ENCODE measurements at places on chromosomes 3 and 15. TPM values are rescaled to one million over a fixed set of nuclear protein-coding genes. Genes with fewer than 3 reads are reported as not detected.

BCHE gene
- total RNA-seq: 5.2 TPM

FILIP1L gene
- 20.6 TPM for total RNA-seq

DNA sequence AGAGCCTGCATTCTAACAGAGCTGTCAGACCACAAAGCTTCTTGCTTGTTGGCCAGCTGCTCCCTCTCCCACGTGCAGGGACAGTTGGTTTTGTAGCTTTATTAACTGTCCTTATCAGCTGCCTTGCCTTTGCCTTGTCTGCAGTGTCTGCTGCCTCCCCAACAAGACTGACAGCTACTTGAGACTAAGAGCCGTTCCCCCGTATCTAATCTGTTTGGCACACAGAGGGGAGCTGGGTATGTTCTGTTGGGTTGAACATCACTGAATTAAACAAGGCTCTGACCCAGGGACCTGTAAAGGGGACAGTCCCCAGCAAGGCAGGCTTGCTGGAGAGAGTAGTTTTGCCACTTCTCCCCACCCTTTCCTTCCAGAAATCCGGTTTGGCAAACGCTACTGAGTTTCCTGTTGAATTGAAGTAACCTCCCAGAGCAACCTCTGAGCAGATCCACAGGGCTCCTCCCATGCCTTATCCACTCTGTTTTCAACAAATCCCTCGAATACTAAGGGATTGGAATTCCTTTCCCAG lies 116.1 kb downstream of the ANP32A start:
- no peak for DNase-seq

DNA sequence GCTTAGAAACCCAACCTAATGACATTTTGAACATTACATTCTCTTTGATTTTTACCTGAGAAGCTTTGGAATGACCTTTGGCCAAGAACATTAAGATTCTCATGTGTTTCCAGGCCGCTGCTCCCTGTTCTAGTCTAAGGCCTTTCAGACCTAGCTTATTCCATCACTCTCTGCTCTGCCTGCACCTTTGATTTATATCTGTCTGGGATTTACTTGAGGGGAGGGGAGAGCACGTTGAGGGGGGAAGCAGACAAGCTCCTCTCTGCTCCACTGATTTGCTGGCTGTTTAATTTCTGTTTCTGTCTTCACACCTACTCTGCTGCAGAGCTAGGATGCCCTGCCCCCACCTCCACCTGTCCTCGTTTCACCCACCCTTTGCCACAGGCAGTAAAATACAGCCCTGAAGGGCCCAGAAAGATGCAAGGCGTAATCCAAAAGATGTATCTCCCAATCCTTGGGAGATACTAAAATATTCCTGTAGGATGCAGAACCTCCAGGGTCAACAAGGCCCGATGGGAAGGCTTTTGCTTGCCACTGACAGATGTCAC lies 429.8 kb downstream of the EPHB1 start:
- DNase-seq: no peak

GRCh38 chr3:47643092-47643491 lies 64.4 kb upstream of the CSPG5 start:
- no peak for DNase-seq

- DNase-seq: no peak
Observed at GRCh38 chr15:100735129-100736053, 133.0 kb downstream of the ASB7 start.

GRCh38 chr3:152104847-152105415 lies 163.8 kb upstream of the MBNL1 start:
- DNase-seq: no peak

DNA sequence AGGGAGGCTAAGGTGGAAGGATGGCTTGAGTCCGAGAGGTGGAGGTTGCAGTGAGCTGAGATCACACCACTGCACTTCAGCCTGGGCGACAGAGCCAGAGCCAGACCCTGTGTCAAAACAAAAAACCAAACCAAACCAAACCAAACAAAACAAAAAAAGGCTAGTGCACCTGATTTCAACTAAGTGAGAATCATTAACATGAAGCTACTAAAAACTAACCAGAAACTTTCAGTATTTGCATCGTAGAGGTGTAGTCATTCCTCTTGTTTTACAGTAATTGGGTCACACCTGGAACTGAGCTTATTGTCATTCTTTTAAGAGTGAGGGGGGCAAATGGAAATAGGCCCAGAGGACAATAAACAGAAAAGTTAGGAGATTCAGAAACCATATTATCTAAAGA lies 58.5 kb downstream of the ST6GAL1 start:
- DNase-seq: no peak

Measured in dorsolateral prefrontal cortex (tissue), 122 donors.